ENCODE measurements at places on chromosomes 4 and X.

DNA sequence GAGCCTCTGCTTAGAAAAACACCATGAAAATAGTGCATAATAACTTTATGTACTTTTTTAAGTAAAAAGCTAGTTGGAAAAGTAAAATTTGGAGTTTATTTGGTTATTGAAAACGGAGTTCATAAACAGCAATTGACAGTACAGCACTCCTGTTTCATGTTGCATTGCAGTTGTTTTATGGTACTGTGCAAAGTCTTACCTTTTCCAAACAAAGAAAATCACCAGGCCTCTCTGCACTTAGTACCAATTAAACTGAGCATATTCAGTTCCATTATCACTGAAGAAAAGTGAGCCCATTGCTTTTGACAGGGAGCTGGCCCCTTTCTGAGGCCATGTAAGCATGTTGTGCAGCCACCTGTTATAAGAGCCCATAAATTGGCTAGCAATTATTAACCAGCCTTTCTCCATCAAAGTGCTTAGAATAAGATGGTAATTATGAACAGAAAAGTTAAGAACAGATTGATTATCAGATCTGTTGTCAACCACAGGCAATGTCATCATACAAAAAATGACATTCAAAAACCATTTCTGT lies 376.6 kb upstream of the EMCN start:
- DNase-seq: no peak

DNA sequence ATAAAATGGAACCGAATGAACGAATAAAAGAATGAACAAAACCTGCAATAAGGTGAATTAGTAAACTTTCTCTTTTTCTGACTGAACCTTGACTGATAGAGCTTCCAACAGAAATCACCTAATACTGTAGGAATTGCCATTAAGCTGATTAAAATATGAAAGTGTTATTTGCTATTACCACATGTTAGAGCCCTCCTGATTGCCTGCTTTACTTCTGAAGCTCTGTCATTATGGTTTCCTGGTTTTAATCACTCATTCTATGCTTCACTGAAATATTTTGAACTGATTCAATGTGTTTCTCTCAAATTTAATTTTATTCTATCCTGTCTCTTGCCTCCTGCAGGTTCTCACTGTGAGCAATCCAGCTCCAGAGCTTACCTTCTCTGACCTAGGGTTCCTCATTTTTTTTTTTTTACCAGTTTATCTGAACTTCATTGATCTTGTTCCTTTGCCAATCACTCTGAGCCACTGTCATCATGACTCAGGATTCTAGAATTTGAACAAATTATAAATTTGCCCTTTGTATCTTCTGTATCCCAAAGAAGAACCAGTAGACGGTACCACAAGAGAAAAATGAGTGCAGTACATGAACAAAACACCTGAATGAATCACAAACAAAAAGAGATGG lies 48.1 kb upstream of the UGT2B15 start:
- no peak for DNase-seq

DNA sequence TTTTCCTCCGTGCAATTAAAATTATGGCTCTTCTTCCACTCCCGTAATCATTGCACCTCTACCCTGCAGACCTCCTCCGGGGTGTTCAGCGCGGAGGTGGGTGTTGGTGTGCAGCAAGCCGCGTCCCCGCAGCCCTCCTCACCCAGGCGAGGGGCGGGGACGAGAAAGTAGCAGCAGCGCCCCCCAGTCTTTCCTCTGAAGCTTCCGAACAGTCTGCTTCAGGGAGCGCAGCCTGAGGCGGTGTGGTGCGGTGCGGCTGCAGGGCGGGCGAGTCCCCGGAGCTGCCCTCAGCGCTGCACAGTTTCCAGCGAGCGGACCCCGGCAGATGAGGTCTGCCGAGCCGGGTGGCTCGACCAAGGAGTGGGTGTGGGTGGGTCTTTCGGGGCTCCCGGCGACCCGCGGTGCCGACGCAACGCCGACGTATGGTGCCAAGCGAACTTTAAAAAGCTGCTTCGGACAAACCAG lies at the start of gene FRAS1:
TSS of gene FRAS1 (plus strand) at position 189 of the 465 bp plus-strand sequence. CDS start 687 bp downstream, outside the sequence.
- no peak for DNase-seq

- DNase-seq: no peak
Observed at GRCh38 chr4:37685161-37685822, 884 bp downstream of the RELL1 start.

DNA sequence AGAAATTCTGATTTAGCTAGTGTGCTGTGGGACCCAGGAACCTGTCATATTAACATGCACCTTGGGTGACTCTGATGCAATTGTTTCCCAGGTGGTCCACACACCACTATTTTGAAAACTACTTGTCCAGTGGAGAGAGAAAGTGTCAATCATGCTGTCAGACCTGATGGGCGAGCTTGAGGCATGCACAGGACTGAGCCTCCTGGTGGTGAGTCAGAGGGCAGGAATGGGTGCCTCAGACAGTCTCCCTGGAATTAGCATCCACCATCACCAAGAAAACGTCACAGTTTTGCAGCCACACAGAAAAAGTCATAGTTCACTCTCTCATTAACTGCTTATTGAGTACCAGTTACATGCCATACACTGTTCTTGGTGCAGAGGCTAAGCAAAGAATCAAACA lies 181.8 kb upstream of the MAOA start:
- DNase-seq: no peak

DNA sequence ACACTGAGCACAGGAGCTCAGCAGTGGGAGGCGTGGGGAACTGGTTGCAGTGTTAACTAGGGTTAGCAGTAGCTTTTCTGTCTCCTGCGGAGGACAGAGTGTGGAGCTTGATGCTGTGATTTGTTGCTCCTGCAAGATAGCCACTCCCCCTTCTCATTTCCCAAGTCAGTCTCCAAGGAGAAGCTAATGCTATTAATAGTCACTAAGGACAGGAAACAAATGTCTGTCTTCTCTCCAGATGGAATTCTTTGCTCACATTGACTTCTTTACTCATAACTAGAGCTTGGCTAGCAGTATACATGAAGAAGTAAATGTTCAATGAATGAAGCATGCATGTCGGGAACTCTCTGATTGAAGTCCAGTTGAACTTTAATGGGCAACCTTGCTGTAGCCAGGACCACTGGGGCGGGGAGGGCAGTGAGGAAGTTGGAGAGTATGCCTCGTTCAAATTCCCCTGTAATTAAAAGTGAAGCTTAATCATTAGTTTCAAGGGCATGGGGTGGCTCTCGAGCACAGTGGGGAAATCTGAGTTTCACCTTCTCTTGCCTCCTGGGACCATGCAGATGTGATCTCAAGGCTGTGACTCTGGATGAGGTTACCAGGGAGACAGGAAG lies 156.6 kb upstream of the SCML1 start:
- no peak for DNase-seq

GRCh38 chr4:86032476-86033022 lies 327.3 kb downstream of the MAPK10 start:
- DNase-seq: no peak

GRCh38 chrX:18887177-18887824 lies 96.6 kb downstream of the PHKA2 start:
- no peak for DNase-seq

GRCh38 chrX:13283950-13284546 lies 35.8 kb downstream of the ATXN3L start:
- DNase-seq: no peak

GRCh38 chr4:26161030-26161824 lies 159.6 kb upstream of the RBPJ start:
- no peak for DNase-seq

DNA sequence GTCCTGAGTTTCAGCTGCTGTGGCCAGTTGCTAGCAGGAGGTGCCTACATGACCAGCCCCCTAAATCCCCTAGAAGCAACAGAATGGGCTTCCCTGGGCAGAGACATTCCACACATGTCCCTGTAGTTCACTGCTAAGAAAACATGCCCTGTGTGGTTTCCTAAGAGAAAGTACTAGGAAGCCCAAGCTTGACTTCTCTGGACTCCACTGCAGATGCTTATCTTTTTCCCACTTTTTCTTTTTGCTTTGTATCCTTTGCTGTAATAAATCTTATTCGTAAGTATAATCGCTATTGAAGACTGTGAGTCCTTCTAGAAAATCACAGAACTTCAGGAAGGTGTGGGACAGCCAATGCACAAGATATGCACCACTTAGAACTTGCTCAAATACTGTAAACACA lies 15.6 kb downstream of the RPGR start:
- DNase-seq: no peak

DNA sequence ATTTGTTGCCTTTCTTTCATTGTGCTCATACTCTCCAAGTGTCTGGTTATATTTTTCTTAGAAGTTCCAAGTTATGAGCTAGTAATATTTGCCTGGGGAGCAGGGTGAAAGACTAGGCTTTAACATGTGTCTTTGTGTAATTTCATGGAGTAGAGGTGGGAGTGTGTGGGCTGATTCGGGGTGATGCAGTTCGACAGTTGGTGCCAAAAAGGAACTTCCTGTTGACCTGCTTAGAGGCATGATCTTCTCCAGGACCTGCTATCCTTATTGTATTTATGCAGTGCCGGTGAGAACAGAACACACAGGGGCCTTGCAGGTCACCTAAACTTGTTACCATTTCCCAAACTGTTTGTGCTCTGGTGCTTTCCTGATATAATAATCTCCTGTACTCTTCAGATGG lies 21.2 kb downstream of the USP53 start:
- no peak for DNase-seq

DNA sequence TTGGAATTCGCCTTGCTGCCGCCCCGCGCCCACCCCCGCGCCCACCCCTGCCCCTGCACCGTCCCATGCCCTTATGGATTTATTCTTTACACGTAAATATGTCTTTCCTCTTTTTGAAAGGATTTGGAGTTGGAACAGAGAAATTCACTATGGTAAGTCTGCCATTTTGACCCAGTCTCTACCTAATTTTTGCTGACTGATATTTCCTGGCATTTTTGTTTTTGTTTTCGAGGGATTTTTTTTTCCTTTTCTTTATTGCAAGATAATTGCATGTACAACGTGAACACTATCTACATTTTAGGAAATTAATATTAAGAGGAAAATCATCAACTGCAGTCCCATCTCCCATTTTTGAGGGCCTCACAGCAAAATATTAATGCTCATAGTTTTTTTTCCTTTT lies 468 bp upstream of the SPIN2B start:
- DNase-seq: no peak

DNA sequence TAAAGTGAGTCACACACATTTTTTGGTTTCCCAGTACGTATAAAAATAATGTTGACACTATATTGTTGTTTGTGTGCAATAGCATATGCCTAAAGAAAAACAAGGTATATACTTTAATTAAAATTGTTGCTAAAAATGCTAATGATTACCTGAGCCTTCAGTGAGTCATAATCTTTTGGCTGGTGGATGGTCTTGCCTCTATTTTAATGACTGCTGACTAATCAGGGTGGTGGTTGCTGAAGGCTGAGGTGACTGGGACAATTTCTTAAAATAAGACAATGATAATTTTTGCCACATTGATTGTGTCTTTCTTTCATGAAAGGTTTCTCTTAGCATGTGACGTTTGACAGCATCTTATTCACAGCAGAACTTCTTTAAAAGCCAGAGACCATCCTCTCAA lies 21.0 kb upstream of the ANXA10 start:
- DNase-seq: no peak

GRCh38 chr4:101419336-101420135 lies 72.2 kb upstream of the PPP3CA start:
- no peak for DNase-seq

DNA sequence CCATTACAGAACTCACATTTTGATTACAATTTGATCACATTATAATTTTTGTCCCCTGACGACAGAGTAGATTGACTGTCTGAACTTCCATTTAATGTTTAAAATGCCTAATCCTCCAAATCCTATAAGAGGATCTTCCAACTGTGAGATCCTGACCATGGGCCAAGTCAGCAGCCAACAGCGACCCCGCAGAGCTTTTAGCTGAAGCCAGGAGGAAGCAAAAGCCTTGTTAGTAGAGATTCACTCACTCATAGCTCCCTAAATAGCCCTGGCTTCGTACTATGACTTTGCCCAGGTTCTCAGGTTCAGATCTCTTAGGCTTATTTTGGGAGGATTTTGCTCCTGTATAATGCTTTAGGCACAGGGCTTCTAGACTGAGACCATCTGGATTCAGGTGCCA lies 413.1 kb downstream of the NKX6-1 start:
- DNase-seq: no peak
